ENCODE measurements at places on chromosomes 16 and 17.

- no peak for DNase-seq
Measured at GRCh38 chr16:15798671-15799070, 58.2 kb downstream of the MYH11 start.

GRCh38 chr16:69781118-69781517 lies 19.0 kb downstream of the WWP2 start:
- DNase-seq: no peak

- peak; percentile 27 for DNase-seq
Measured at GRCh38 chr17:17971431-17972125, 622 bp downstream of the TOM1L2 start.

- DNase-seq: no peak
Measured at GRCh38 chr16:12800817-12801216, 2.9 kb downstream of the CPPED1 start.

DNA sequence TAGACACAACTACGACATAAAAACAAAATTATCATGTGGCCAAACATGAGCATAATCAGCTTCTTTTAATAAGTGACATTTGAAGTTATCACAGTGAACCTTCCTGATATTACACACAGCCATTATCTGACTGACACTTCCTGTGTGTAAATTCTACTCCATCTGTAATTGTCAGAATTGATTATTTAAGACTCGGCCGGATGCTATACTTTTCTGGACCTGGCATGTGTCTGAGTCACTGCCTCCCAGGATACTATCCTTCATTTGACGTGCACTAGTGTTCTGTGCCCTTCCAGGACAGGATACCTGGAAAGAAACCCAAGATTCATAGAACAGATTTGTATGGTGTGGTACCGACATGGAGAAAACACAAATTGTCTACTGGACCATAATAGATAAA lies 242.0 kb downstream of the HS3ST3A1 start:
- no peak for DNase-seq

GRCh38 chr16:57191056-57191571 lies 5.0 kb downstream of the RSPRY1 start:
- DNase-seq: peak; percentile 43

GRCh38 chr16:65846210-65846602 lies 520.3 kb upstream of the CDH5 start:
- DNase-seq: no peak

- DNase-seq: no peak
Measured at GRCh38 chr16:78689536-78689935, 590.1 kb downstream of the WWOX start.

DNA sequence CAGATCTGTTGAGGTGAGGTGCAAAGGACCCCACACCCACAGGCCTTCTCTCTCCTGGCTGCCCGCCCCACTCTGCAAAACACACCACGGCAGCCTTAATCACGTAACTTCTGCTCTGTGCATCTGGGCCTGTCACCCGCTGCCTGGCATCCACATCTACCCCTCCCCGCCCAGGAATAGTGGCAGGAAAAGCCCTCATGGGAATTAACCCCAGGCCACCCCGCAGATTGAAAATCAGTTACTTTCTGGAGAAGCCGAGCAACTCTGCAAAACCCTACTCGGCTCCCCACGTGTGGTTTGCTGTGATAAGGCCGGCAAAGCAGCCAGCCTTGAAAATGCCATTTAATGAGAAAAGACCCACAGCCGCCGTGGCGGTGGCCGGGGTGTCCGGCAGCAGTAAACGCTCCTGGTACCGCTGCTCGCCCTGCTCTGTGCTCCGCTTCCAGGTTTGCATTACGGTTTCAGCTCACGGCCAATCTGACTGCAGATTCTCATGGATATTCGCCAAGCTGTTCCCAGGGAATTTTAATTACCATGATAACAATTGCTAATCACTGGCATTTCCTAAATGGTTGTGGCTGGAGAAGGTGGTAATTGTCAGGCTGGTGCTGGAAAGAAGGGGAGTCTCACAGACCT lies 78.0 kb upstream of the DOC2B start:
- DNase-seq: no peak

GRCh38 chr17:35294756-35295155 lies 51.9 kb downstream of the SLFN5 start:
- no peak for DNase-seq

DNA sequence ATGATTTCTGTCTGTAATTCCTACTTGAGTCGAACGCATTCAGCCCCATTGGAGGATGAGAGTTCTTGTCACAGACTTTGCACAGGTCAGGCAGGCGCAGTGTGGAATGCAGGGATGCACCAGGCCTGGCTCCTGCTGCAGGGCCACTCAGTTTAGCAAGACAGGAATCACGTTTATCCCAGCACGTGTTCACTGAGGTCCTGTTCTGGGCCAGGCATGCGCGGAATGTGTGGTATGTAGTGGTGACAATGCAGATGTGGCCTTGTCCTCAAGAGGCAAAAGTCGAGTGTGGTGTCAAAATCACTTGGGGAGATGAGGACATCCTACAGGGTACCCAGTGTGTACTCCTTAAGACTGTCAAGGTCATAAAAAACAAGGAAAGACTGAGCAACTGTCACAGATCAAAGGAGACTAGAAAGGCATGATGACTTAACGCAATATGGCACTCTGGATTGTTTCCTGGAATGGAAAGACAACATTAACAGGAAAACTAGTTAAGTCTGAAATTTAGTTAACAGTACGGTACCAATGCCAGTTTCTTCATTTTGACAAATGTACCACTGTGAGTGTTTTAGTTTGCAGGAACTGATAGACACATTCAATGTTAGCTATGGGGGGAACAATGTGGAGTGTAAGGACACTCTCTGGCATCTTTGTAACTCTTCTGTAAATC lies 121.5 kb upstream of the ADAMTS18 start:
- peak; percentile 55 for DNase-seq

- DNase-seq: no peak
Measured at GRCh38 chr17:10744501-10745000, 14.7 kb upstream of the TMEM220 start.

DNA sequence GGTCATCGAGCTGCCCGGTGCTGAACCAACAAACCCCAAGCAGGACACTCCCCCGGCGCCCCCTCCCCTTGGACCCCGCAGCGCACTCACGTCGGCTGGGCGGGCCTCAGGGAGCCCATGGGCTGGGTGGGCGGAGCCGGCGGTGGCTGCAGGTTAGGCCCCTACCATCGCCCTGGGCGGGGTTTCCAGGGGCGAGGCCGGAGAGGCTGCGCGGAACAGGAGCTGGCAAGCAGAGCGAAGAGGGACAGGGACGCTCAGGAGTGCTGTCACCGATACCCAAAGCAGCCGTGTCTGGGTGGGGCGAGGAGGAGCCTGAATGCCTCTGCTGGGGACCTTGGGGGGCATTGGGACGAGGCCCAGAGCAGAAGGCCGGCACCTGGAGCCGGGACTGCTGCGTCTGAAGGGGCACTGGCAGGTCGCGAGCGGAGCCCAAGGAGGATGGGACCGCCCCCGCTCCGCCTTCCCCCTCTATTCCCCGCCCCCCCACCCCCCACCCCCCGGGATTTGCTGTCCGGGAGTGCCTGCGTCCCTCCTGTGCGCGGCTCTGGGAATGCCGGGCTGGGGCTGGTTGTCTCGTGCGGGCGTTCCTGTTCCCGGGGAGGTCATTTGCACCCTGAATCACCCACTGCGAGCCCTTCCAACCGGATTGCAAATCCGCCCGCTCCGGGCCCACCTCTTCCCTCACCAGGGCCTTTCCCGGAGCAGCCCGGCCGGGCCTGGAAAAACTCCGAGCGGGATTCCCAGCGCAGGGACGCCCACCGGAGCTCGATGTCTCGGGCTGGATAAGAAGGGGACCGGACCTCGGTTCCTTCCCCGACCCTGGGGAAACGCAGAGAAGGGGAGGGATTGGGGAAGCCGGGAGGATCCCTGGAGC lies 902 bp downstream of the ARHGAP27 start:
- DNase-seq: peak; percentile 38

GRCh38 chr17:44202756-44203155 lies 3.1 kb upstream of the ATXN7L3 start:
- no peak for DNase-seq

- DNase-seq: no peak
Measured at GRCh38 chr17:76440751-76441362, 12.1 kb downstream of the UBE2O start.

- DNase-seq: peak; percentile 55
Measured at GRCh38 chr17:72119873-72120641, 763 bp upstream of the SOX9 start.

DNA sequence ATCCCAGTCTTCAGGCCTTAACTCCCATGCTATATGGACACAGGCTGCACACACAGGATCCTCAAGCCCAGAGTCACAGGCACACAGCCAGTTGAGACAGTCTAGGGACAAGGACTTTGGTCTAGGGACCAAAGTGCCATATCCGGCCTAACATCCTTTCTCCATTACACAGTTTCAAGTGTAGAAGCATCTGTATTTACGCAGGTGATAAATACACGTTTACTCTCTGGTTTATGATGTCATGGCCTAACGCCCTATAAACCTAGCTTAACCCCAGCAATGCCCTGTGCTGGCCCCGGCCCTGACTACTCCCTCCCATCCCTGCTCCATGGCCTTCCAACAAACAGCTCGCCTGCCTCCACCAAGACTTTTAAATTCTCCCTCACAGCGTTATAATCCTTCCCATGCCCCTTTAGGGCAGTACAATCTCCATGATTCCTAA lies 17.1 kb downstream of the CUEDC1 start:
- no peak for DNase-seq

- DNase-seq: peak; percentile 40
Measured at GRCh38 chr16:80594756-80595155, 54.0 kb downstream of the DYNLRB2 start.

- no peak for DNase-seq
Measured at GRCh38 chr16:67194260-67194659, 2.3 kb downstream of the E2F4 start.

DNA sequence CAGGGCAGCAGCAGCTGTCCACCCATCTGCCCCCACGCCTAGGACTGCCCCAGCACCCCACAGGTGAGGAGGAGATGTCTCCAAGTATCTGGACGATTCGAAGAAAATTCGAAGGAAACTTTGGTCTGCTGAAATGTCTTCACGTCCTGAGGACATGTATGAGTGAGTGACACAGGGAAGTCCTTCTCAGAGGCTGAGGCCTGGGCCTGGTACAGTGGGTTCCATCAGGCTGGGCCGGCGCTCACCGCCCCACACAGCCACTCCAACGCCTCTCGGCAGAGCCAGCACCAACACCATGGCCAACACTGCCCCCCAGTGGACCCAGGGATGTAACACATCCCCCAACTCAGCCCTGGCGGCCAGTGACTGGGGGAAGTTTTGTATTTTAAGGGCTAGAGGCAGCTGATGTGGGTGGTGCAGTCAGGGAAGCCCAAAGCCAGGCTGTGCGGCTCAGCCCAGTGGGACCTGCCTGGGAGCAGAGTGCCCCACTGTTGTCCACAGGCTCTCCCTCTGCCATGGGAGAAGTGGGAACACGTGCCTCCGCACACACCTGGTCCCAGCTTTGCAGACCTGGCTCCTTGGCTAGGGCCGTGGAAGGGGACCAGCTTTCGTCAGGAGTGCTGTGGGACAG lies 55.8 kb upstream of the FASN start:
- DNase-seq: peak; percentile 63

DNA sequence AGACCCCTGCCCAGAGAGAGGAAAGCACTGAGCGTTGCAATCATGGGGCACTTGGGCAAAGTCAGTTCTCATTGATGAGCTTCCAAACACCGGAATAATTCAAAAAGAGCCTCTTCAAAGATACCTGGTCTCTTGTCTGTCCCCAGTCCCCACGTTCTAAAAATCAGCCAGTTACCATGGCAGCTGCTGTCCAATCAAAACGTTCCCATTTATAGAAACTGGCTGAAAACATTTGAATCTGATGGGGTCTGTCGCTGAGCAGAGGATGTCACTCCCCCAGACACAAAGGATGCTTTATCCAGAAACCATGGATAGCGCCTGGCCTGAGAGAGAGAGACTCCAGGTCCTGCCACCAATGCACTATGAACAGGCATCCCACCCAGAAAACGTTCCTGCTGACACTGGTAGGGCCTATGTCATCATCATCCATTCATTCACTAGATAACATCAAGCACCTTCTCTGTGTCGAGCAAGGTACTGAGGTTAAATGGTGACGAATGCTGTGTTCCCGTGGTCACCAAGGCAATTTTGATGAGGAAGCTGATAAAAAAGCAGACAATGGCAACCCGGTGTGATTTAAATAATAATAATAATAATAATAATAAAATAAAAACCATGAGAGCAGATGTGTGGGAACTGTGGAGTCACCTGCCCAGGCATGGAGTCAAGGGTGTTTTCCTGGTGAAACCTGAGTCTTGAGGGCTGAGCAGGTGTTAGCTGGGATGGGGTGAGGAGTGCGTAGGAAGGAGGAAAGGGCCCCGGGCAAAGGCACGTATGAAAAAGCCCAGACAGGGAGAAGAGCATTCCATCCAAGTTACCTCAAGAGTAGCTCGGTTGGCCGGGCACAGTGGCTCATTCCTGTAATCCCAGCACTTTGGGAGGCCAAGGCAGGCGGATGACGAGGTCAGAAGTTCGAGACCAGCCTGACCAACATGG lies 19.0 kb upstream of the CALB2 start:
- DNase-seq: no peak

GRCh38 chr16:80489173-80489572 lies 51.6 kb upstream of the DYNLRB2 start:
- no peak for DNase-seq

GRCh38 chr17:66965801-66966262 lies 1.3 kb downstream of the CACNG4 start:
- DNase-seq: no peak

DNA sequence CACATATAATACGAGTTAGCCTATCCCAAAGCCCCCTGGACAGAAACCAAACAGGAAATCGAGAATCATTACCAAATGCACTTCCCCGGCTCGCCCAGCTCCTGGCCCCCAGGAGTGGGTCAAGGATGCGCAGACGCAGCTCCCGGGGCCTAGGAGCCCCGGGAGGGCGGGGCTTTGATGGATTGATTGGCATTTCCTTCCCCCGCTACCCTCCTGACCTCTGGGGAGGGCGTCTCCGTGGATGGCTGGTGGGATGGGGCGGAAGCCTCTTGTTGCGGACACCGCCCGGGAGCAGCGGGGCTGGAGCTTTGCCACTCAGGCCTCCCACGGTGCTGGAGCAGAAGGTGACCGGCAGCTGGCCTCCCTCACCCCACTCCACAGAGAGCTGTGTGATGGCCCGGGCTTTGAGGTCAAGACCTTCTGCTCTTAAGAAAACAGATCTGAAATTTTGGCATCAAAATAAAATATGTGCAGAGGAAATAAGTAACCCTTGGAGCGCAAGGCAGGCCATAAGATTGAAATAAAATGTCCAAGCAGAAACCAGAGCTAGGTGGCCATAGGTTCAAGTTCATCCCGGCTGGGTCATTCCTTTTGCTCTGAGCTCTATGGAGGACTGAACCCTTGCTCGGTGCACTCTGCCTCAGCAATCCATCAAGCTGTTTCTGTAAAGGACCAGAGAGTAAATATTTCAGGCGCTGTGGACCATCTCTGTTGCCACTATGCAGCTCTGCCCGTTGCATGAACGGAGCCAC lies 262.3 kb downstream of the SOX9 start:
- no peak for DNase-seq

GRCh38 chr16:24070851-24071250 lies 185.3 kb upstream of the CACNG3 start:
- peak; percentile 12 for DNase-seq

- DNase-seq: no peak
Measured at GRCh38 chr17:16929035-16929680, 42.8 kb downstream of the TNFRSF13B start.
